Hematopoietic multipotent progenitor cell treated with erythropoietin and hydrocortisone succinate and interleukin-3 and kit ligand, for 15 days (in vitro differentiated cells): ENCODE measurements at places on chromosomes 7 and 10.

DNA sequence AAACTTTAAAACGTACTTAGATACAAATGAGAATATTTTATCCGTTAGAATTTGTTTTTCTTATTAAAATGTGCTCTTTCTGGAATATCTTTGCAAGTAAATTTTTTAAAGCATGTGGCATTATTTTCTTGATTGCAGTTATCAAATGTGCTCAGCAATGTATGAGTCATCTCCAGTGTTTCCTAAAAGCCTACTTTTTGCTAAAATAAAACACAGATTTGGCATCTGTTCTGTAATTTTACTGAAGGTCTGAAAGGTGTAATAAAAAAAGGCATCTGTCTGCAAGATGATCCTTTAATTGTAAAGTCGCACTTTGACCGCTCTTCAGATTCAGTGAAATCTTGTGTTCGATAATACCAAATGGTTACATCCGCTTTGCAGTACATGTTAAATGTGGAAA is 3.4 kb downstream of the GNAT3 start:
- DNase-seq, result peak; percentile 33

- DNase-seq, result no peak
Measured at GRCh38 chr7:114569220-114569619, 154.6 kb downstream of the FOXP2 start.

- no peak for DNase-seq
Measured at GRCh38 chr7:136303162-136303561, 326.0 kb upstream of the MTPN start.

GRCh38 chr7:5248201-5248885 is 34.4 kb upstream of the SLC29A4 start:
- no peak for DNase-seq

GRCh38 chr10:23371073-23371472 is 26.5 kb upstream of the C10orf67 start:
- no peak for DNase-seq

DNA sequence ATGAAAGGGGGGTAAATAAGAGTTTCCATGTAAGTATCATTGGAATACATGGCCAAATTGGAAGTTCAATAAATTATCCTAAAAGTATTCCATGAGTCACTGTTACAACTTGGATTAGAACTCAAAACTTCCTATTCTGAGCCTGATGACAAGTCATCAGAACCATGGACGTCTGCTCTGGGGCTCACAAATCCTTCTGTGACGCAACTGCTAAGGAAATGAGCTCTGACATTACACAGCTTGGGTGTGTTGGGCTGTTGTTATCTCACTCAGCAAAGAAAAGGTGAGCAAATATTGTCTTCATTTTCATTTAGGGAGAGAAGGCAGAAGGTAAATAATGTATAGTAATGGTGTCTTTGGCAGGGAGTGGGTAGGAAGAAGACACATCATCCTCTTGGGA is 214.8 kb upstream of the ADO start:
- DNase-seq, result no peak

- no peak for DNase-seq
Measured at GRCh38 chr10:122673731-122674130, 25.9 kb downstream of the C10orf120 start.

DNA sequence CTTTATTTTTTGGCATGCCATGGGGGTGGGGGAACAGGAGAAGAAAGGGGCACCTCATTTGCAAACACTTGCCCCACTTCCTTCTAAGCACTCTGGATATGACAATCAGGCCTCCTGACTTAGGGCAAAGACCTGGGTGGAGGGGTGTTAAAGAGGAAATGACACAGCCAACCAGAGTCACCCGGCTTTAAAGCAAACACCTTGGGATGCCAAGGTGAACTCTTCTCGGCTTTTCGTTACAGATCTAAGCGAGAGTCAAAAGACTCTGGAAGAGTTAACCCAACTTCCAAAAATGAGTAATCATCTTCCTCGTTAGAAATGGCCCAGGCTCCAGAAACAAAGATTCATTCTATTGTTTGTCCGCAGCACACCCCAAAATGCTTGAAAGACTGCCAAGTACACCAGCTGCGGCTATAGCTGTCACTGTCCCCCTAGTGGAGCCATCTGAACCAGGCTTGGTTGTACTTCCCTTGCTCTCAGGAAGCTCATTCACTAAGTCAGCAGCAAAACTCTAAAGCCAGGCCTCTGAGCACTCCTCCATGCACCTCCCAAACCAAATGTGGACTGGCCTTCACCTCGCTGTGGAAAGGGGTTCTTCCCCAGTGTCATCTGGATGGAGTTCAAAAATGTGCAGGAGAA is 24.8 kb downstream of the FAM53B start:
- DNase-seq, result peak; percentile 89

DNA sequence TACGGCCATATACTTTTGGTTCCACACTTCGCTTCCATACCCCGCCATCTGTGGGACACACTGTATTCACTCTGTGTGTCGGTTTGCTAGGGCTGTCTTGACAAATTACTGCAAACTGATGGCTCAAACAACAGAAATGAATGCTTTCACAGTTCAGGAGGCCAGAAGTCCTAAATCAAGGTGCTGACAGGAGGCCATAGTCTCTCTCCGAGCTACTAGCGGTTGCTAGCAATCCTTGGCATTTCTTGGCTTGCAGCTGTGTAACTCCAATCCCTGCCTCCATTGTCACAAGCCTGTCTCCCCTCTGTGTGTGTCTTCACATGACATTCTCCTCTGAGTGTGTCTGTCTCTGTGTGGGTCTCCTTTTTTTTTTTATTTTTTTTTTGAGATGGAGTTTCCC is 28.9 kb upstream of the BMPR1A start:
- no peak for DNase-seq

- DNase-seq, result no peak
Measured at GRCh38 chr7:158129037-158130022, 458.3 kb downstream of the PTPRN2 start.

DNA sequence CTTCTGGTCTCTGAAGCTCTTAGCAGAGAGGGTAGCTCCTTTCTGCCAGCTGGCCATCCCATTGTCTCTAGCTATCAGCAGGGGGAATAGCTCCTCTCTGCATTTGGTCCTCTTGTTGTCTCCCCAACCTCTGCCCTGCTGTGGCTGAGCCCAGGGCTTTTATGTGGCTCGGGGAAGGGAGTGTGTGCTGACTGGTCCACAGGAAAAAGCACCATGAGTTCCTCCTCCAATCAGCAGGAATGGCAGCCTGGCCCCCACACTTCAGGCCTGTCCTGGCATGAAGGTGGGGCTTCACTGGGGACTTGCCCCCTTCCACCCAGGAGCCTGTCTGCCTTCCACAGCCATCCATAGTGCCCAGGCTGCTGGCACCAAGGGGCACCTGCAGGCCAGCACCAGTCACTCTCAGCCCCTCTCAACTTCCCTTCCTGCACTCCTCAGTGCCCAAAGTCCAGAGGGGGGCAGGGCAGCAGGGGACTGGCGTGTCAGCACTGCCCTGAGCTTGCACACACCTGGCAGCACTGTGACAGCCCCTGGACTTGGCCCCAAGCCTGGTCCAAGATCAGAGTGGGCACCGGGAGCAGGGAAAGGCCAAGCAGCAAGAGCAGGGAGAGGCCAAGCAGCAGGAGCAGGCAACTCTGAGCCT is 36.2 kb downstream of the NOLC1 start:
- DNase-seq, result no peak

GRCh38 chr10:19929506-19930140 is 113.4 kb downstream of the PLXDC2 start:
- no peak for DNase-seq

DNA sequence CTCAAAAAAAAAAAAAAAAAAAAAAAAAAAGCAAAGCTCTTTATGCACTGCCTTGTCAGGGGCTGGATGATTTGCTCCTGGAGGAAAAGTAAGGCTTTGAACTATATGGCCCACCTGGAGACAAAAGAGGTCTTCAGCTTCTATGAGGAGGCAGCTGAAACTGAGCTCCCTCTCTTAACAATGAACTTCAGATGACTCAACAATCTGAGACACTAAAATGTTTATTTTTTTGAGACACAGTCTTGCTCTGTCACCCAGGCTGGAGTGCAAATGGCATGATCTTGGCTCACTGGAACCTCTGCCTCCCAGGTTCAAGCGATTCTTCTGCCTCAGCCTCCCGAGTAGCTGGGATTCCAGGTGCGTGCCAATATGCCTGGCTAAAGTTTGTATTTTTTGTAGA is 36.7 kb downstream of the RAB19 start:
- no peak for DNase-seq

DNA sequence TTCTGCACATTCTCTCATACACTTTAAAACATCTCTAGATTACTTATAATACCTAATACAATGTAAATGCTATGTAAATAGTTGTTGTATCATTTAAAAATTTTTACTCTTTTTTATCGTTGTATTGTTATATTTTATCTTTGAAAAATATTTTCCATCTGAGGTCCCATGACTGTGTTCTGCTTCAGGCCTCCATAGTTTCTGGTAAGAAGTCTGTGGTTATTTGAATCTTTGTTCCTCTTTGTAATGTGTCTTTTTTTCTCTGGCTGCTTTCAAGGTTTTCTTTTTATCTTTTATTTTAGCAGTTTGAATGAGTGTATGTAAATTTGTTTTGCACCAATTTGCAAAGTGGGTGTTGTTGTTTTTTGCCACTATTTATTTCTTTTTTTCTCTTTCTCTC is 263.1 kb downstream of the RPS24 start:
- DNase-seq, result no peak

- DNase-seq, result no peak
Measured at GRCh38 chr10:12588091-12588860, 238.9 kb downstream of the CAMK1D start.

GRCh38 chr7:69912846-69913245 is 314.6 kb downstream of the AUTS2 start:
- no peak for DNase-seq

GRCh38 chr7:74452748-74453321 is 871 bp upstream of the GTF2IRD1 start:
- no peak for DNase-seq

DNA sequence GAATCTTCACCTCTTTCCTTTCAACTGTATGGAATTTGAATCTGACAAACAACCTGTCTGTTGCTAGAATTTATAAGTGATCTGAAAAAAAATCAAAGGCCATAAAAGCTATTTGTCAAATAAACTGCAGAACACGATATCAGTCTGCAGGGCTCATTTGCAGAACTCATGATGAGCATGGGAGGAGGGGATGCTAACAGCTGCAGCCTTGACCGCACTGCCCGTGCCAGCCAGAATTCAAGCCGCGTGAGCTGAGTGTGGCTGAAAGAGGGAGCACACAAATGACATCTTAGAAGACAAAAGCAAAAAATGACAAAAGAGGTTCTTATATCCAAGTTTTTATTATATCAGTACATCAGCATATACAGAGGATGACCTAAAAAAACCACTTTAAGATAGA is 15.7 kb downstream of the LRRTM3 start:
- no peak for DNase-seq

DNA sequence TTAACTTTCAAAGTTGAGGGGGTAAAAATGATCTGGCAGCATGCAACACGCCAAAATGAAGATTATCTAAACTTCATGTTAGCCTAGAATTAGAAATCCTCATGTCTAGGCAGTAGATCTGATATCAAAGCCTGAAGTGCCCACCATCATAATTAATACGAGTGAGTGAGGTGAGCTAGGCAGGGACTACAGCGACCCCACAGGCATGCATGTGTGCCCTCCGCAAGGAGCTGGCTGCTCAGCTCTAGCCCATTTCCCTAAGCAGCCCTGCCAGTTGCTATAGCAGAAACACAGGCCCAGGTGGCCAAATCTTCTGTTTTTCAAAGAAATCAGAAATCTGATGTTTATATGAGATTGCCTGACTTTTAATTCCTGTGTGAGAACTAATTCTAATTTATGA is 93.1 kb upstream of the IFRD1 start:
- no peak for DNase-seq

- no peak for DNase-seq
Measured at GRCh38 chr10:116740971-116741370, 1.4 kb downstream of the HSPA12A start.

GRCh38 chr10:71355886-71356285 is 36.8 kb downstream of the SLC29A3 start:
- DNase-seq, result no peak

DNA sequence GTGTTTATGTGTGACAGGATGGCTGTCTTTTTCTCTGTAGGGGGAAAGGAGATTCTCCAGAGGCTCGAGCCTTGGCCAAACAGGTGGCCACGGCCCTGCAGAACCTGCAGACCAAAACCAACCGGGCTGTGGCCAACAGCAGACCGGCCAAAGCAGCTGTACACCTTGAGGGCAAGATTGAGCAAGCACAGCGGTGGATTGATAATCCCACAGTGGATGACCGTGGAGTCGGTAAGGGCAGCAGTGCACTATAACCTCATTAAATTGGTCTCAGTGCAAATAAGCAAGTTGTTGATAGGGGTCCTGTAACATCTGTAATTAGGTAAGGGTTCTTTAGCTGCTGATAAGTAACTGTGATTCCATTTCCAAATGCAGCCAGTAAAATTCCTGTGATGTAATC is 56.4 kb downstream of the AP3M1 start:
- DNase-seq, result no peak

GRCh38 chr10:132321726-132322125 is 10.3 kb upstream of the LRRC27 start:
- no peak for DNase-seq

DNA sequence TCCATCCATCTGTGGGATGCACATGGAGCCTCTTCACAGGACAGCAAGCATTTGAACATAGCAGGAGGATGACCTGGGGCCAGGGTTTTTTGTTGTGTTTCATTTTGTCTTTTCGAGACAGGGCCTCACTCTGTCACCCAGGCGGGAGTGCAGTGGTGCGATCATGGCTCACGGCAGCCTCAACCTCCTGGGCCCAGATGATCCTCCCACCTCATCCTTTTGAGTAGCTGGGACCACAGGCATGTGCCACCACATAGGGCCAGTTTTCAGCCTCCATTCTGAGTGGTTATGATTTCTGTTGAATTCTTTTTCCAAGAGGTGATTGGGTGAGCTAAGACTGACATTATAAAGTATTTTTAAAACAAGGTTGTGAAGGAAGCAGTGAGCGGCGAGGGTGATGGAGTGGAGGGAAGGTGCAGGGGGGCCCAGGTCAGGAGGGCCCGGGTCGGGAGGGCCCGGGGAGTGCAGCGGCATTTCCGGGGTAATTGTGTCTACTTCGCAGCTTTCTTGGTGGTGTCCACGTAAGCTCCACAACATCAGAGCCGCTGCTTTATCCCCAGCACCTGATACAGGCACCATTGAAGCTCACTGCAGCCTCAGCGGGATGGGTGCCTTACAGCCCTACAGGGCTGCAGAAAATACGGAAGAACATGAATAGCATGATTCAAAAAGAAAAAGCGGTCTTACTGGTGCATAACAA is 12.0 kb upstream of the LARP4B start:
- no peak for DNase-seq

GRCh38 chr7:91835826-91836368 is 44.6 kb downstream of the MTERF1 start:
- no peak for DNase-seq

- no peak for DNase-seq
Measured at GRCh38 chr10:107898392-107898791, 733.9 kb upstream of the SORCS1 start.

- no peak for DNase-seq
Measured at GRCh38 chr10:52212802-52213201, 101.3 kb upstream of the DKK1 start.

DNA sequence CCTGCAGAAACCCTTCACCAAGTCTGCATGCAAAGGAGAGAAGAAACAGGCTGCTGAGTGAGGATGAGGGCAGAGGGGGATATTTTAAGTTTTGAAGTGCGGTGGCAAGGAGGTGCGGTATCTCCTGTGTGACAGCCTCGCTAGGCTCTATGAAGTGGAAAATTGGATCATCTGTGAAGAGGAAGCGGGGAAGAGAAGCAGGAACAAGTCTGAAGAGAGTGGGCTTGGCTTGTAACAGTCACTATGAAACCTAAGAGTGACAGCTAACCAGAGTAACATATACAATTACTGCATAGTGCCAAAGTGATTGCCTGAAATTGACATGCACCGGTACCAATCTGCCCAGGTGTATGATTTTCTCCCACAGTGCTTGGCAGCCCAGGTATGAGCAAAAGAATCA is 287.5 kb upstream of the KLF14 start:
- no peak for DNase-seq
